Activated CD4-positive, CD25-positive, alpha-beta regulatory T cell treated with anti-CD3 and anti-CD28 coated beads, Interleukin-2, amount 50 U/mL, for 72 hours (primary cell): ENCODE measurements at places on chromosomes 3 and 15.

DNA sequence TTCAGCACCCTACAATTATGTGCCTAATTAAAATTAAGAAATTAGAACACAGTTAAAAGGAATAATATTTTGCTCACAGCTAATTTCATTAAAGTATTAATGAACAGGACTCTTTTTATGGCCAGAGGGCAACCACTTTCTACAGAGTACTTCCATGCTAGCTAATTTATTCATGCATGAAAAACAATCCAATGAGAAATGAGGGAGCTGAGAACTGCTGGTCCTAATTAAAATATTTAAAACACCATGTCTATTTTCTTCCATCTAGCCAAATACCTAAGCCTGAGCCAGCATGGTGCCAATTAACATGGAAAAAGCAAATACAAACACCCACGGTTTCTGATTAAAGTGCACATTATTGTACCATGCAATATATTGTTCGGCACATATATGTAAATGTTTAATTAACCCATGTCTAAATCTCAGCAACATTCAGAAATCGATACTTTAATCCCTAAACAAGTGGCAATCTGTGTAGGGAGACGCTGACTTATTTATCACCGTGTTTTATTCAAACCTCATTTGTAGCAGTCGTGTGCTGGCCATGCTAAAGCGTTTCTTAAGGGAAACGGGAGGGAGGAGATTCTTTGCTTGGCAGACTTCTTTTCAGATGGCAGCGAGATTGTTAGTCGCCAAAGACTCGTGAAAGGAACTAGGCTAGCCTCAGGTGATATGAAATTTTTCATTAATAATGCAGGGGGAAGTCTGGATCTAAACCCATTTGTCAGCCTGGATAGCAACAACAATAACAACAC lies 193.5 kb downstream of the ANXA2 start:
- DNase-seq, result no peak

DNA sequence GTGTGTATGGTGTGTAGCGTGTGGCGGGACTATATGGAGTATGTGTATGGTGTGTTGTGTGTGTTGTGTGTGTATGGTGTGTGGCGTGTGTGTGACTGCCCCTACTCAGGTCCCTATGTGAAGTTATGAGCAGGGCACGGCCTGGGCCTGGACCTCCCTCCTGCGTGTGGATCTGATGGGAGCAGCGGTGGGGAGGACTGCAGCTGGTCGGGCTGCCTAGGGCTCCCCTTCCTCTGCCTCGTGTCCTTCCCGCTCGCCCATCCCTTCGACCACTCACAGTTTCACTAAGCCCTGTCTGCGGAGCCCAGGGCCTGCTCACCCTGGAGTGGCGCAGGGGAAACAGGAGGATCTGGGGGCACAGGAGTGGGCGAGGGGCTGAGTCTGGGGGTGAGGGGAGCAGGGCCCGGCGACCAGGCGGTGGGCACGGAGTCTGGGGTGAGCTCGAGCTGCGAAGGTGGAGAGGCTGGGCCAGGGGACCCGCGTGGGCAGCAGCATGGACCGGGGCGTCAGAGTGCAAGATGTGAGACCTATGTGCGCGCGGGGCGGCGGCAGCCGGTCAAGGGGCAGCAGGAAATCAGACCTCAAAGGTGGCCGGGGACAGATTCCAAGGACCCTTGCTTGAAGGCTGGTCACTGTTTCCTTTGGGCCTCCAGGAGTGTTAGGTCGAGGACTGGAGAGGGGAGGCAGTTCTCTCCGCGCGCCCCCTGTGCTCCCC lies 26.6 kb downstream of the GABRA5 start:
- no peak for DNase-seq

GRCh38 chr3:132726341-132726823 lies 4.2 kb upstream of the NPHP3 start:
- DNase-seq, result no peak

DNA sequence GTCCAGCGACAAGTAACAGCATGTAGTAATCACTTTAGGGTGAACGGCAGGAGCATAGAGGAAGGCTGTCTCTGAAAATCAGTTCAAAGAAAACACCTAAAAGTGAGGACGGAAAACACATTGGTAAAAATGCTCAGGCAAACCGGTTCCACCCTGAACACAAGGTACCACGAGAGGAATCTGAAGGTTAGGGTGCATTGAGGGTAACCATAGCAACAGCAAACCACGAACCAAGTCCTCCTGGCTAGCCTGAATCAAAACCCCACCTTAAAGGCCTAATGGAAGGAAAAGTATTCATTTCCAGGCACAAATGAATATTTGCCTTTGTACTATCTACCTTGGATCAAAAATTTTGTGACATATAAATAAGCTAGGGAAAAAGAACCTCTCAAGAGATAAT lies 315.0 kb downstream of the OCA2 start:
- no peak for DNase-seq

- DNase-seq, result no peak
Observed at GRCh38 chr3:160343132-160343531, 55.9 kb downstream of the IFT80 start.

GRCh38 chr3:172142051-172142863 lies 102.9 kb downstream of the FNDC3B start:
- DNase-seq, result no peak

GRCh38 chr3:117305681-117306080 lies 596.1 kb downstream of the TUSC7 start:
- DNase-seq, result no peak

- no peak for DNase-seq
Observed at GRCh38 chr3:23256741-23257435, 53.8 kb downstream of the UBE2E2 start.

GRCh38 chr3:75329476-75330097 lies 334.5 kb upstream of the FRG2C start:
- no peak for DNase-seq

GRCh38 chr3:13419505-13420044 lies 547 bp downstream of the NUP210 start:
- peak; percentile 73 for DNase-seq

DNA sequence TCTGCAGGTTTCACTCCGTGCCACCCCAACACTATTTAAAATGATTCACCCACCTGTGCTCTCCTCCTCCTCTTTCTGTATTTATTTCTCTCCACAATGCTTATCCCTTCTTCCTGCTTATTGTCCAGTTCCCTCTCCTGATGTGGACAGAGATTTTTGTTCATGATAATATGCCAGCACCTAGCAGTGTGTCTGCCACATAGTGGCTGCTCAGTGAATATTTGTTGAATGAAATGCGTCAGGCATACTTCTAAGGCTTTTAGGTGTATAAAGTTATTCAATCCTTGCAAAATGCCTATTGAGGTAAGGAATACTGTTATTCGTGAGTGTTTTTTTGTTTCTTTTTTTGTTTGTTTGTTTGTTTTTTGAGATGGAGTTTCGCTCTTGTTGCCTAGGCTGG lies 67.5 kb upstream of the MME start:
- no peak for DNase-seq

GRCh38 chr3:117700573-117701360 lies 991.2 kb downstream of the TUSC7 start:
- no peak for DNase-seq

DNA sequence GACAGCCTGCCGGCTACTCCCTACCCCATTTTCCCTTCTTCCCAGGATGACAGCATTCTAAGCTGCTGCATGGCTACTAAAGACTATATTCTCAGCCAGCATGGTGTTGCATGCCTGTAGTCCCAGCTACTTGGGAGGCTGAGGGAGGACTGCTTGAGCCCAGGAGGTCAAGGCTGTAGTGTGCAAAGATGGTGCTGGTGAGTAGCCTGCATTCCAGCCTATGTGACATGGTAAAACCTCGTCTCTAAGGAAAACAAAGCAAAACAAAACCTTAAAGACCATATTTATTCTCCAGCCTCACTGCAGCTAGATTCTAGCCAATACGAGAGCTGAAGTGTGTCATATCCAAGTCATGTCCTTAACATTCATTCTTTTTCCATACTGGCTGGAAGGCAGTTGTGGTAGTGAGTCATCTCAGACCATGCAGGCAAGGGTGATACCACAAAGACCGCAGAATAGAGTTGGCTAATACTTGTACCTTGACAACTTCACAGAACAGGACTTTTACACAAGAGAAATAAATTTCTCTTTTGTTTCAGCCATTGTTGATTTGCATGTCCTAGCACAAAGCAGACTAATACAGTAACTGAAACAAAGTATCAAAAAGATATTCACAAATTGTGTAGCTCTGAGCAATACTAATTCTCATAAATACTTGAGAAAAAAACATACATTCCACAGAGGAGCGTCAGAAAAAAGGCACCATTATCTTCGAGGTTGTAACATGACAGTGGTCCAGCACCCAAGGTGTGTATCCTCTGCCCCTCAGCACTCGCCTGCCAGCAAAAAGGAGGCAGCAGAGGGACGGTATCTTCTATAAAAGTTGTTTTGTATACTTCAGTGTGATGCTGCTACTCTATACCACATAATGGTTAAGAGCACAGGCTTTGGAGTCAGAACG lies 14.8 kb downstream of the PBRM1 start:
- no peak for DNase-seq

GRCh38 chr3:157782236-157782635 lies 279.0 kb upstream of the VEPH1 start:
- DNase-seq, result no peak

DNA sequence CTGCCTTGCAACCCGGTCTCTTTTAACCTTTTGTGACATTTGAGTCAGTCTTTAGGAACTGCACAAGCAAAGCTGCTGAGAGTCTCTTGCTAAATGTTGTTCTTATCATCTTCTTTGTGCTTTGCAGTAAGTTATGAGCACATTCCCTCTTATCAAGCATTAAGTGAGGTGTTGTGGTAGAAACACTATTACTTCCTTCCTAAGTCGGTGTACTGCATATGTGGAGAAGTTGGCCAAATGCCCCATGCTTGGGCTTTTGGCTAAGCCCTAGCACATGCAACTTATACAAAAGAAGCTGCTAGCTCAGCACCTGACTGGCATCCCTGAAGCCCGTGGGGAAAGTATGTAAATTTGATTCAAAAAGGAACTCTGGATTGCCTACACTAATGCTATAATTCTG lies 136.5 kb upstream of the RBMS3 start:
- no peak for DNase-seq

GRCh38 chr3:46338840-46339239 lies 15.1 kb upstream of the CCR2 start:
- no peak for DNase-seq

GRCh38 chr3:68931406-68932149 lies 769 bp downstream of the TAFA4 start:
- DNase-seq, result no peak

GRCh38 chr15:40414816-40415215 lies 9.2 kb downstream of the IVD start:
- DNase-seq, result no peak

DNA sequence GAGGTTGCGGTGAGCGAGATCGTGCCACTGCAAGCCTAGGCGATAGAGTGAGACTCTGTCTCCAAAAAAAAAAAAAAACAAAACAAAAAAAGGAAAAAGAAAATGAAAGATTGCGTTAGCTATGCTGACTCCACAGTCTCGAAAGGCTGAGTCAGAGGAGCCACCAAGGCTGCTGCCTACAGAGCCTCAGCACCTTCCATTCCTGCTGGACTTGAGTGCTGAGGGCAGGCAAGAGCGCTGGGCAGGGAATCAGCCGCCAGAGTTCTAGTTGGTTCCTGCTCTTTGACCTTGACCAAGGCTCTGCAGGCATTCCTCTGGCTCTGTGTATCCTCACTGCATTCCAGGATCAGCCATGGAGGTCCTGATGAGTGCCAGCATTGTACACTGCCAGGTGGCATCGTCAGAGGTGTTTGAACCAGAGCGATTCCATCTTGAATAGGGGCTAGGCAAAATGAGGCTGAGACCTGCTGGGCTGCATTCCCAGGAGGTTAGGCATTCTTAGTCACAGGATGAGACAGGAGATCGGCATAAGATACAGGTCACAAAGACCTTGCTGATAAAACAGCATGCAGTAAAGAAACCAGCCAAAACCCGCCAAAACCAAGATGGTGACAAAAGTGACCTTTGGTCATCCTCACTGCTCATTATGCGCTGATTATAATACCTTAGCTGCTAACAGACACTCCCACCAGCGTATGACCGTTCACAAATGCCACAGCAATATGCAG lies 5.9 kb downstream of the MESP2 start:
- no peak for DNase-seq

DNA sequence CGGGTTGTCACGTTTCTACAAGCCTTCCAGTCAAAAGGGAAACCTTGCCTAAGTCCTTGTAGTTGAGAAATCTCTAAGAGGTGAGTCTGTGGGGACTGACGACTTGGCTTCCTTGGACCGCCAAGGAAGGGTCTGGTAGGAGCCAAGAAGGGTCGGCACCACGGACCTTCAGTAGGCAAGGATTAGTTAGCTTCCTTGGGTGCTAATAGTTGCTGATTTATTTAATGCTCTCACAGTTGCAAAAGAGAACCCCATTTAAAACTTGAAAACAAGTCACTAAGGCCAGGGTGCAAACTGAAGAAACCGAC lies 361 bp upstream of the LCMT2 start:
- DNase-seq, result no peak

DNA sequence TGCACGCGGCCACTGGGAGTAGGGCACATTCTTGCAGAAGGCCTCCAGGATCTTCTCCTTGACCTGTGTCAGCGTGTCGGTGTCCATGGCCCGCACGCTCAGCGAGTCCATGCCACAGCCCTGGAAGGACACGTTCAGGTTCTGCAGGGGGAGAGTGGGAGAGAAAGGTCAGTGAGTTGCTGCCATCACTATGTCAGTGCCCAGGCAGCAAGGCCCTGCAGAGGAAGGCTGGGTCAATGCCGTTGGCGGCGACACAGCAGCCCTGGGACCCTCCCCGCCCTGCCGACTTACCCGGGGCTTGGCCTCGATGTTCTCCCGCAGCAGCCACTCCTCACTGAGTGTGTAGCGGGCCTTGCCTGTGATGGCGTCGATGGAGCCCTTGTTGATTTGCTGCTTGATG lies 19.8 kb downstream of the H1-8 start:
- DNase-seq, result no peak

DNA sequence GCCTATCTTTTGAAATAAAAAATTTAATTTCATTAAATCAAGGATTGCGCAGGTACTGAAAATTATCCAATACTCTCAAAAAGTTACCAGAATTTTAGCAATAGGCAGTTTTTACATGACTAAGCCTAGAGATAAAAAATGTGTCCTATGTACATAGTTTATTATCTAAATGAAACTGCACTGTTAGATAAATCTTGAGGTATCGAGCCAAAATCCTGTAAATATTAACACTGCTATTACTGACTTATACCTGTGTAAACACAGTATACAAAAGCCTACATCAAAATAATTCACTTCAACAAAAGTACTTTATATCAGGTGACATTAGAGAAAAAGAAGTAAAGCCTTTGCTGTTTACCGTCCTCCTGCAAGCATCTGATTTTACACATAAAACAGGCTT lies 60.7 kb downstream of the TASOR start:
- no peak for DNase-seq

- no peak for DNase-seq
Observed at GRCh38 chr3:129793319-129793718, 100.2 kb downstream of the TMCC1 start.

- DNase-seq, result no peak
Observed at GRCh38 chr3:196007744-196008335, 74.0 kb downstream of the TFRC start.

- no peak for DNase-seq
Observed at GRCh38 chr3:29452934-29453283, 172.0 kb downstream of the RBMS3 start.
